ENCODE measurements at places on chromosomes 5 and 9.

GRCh38 chr5:10468256-10468655, 26.6 kb downstream of the ROPN1L start:
- no peak for DNase-seq

DNA sequence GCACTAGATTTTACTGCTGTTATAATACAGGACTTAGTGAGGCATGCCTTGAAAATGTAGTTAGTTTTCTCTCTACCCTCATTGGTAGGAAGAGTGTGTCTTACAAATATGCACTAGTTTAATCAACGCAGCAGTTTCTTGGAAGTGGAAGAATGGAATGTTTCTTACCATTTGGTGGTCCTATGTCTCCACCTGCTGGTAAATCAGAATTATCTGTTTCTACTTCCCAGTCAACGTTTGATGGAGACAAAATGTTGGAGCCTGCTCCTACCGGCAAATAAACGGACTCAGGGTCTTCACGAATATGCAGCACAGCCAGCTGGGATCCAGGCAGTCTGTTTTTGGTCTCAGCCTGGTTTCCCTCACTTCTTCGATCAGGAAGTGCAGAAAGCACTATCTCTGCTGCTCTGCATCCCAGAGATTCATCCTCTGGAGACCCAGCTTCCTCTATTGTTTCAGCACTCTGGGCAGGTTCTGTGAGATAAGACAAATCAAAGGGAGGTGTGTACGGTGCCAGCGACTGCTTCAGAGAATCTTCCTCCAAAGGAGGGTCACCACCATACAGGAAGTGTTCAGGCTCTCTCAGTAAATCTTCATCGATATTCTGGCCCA, 59.5 kb upstream of the PCA3 start:
- no peak for DNase-seq

- DNase-seq, result peak; percentile 47
Measured at GRCh38 chr5:1515921-1516571, 7.7 kb downstream of the LPCAT1 start.

DNA sequence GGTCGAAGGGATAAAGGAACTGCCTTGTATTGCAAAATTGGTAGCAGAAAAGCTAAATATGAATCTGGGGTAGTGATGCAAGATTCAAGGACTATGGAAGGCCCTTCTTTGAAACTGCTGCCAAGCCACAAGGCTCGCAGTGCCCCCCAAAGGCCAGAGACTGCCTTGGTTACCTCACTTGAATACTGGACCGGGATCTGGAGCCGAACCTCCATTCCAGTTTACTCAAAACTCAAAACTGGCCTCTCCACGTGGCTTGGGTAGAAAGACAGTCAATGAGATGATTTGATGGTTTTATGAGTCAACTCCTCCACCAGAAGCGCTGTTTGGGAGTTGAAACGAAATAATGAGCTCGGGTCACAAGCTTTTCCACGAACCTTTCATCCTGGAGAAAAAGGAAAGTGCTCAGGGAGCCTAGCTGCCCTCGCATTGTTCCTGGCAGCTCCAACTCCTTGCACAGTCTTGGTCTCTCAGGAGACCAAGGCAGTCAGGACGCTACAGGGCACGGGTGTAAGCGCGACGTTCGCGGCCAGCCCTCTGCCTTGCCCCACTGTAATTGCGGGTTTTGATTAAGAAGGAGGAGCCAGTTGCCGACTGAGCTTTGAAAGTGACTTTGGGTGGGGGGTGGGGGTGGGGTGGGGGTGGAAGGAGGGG, 2.8 kb downstream of the ST8SIA4 start:
- DNase-seq, result no peak

- DNase-seq, result no peak
Measured at GRCh38 chr5:87151547-87151946, 116.1 kb upstream of the RASA1 start.

- DNase-seq, result no peak
Measured at GRCh38 chr9:19028835-19029451, 4.1 kb downstream of the SAXO1 start.

- DNase-seq, result peak; percentile 89
Measured at GRCh38 chr9:98796364-98797101, at the start of gene ANKS6. Gene ANKS6 (minus strand): TSS chr9:98796555. CDS start chr9:98796491, 64 bp downstream.

- DNase-seq, result no peak
Measured at GRCh38 chr5:15707631-15708030, 207.7 kb downstream of the FBXL7 start.

DNA sequence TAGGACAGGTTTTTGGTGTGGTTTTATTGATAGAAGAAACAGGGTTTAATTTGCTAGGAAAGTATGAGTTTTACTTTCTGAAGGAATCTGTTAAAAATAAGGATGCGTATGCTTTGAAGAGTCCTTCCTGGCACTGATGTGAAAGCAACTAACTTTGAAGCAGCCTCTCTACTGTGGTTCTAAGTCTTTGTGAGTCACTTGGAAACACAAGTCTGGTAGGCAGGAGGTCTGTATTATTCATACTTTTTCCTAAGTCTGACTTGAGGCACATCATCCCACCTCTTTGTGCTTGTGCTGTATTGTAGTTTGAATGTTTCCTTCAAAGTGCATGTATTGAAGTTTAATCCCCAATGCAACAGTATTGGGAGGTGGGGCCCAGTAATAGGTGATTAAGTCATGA, 129.0 kb downstream of the TAF11L14 start:
- DNase-seq, result no peak

- DNase-seq, result no peak
Measured at GRCh38 chr5:42870882-42871418, 59.3 kb upstream of the SELENOP start.

GRCh38 chr5:163475411-163475810, 15.0 kb downstream of the HMMR start:
- DNase-seq, result no peak

DNA sequence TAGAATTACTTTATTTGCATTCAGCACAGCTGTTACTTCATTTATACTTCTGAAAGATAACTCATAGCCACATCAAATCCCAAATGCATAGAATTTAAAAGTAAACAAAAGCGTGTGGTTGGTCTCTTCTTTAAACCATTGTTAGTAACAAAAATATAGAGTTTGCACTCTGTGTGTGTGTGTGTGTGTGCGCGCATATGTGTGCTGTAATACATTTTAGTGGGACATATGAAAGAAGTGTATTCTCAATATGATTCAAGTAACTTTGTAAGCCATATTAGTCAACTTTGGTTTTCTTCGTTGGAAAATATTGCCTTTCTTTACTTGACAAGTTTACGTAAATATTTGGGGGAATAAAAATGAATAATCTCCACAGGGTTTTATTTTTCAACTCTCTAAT, 106.1 kb upstream of the PRRC1 start:
- DNase-seq, result no peak

GRCh38 chr5:138824516-138824915, 50.6 kb downstream of the LRRTM2 start:
- DNase-seq, result no peak

GRCh38 chr5:178240341-178240741, 7.7 kb upstream of the PHYKPL start:
- DNase-seq, result no peak

- peak; percentile 70 for DNase-seq
Measured at GRCh38 chr9:21395778-21396717, 10.8 kb upstream of the IFNA2 start.

- DNase-seq, result no peak
Measured at GRCh38 chr5:122915717-122916461, 70.5 kb downstream of the SNX24 start.

DNA sequence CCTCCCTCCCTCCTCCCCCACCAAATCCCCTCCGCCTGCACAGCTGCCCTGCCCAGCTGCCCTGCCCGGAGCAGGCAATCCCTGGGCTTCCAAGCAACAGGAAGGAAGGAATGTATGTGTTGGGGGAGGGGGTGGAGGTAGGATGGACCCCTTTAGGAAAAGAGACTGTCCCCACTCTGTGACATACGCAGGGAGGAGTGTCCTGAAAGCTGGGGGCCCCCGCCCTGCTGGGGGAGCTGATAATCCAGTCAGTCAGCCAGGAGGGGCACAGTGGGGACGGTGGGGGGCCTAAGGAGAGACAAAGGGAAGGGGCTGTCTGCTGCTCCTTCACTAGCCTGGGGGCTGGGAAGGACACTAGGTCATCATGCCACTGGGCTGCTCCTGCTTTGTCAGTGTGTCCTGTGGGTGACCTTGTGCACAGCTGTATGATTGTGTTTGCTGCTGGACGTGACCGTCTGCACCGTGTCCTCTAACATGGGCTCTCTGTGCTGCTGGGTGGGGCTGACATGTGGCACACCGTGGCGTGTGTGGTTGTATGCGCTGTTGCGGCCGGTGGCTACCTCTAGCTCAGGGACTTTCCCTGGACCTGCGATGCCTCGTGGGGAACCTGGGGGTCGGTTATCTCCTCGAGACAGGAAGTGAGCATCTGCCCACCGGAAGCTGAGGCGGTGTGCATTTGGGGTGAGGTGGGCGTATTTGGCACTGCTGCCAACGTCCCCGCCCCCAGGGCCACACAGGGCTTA, 3.0 kb downstream of the N4BP3 start:
- no peak for DNase-seq

GRCh38 chr5:107598958-107599357, 71.8 kb downstream of the EFNA5 start:
- DNase-seq, result no peak

DNA sequence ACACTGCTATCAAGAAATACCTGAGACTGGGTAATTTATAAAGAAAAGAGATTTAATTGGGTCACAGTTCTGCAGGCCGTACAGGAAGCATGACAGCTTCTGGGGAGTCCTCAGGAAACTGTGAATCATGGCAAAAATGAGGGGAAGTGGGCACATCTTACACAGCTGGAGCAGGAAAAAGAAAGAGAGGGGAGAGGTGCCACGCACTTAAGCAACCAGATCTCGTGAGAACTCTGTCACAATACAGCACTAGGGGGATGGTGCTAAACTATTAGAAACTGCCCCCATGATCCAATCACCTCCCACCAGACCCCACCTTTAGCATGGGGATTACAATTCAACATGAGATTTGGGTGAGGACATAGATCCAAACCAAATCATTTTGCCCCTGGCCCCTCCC, 105.5 kb upstream of the CPLX2 start:
- DNase-seq, result no peak

GRCh38 chr5:81908044-81908443, 63.8 kb upstream of the ATG10 start:
- no peak for DNase-seq

DNA sequence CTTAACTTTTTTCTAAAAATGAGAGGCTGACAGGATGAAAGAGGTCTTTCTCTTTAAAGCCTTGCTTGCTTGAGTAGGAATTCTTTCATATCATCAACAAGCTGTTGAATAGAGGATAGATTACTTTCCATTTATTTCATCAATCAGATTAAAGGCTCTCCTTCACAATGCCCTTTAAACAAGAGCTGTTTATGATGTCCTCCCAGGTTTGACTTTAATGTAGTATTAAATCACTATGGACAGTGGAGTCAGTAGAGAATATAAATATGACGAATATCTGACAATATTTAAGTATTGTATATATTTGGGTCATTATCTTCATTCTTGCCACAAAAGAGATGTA, 282.0 kb downstream of the ISL1 start:
- DNase-seq, result no peak

DNA sequence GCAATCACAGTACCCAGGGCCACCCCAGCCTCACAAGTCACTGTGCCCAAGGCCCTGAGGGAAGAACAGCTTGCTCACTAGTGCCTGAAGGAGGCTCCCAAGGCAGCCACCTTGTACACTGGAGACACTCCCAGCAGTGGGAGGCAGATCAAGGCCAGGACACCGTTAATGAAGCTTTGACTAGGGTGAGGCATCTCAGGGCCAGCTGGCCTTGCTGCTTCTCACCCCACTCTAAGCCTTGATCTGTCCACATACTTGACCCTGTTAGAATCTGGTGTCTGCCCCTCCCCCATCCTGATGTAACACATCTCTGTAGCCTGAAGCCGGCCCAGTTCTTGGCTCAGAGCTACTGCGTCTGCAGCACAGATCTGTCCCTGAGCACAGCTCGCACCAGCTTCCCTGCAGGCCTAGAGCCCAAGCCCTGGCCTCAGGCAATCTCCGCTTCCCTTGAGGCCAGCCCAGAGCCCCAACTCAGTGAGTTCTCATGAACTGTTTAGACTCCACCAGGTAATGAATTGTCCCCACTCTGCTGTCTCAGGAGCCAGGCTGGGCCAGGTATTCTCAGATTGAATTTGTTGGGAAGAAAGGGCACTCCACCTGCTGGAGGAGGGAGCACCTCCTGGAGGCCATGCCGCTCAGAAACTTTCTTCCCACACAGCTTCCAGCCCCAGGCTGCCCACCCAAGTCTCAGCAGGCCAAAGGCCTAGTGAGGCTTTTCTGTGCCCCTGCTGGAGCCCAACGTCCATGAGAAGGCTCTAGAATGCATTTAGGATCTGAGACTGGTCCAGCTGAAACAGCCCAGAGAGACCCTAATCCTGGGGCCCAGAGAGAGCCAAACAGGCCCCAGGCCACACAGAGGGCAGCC, 13.4 kb upstream of the JADE2 start:
- DNase-seq, result no peak

DNA sequence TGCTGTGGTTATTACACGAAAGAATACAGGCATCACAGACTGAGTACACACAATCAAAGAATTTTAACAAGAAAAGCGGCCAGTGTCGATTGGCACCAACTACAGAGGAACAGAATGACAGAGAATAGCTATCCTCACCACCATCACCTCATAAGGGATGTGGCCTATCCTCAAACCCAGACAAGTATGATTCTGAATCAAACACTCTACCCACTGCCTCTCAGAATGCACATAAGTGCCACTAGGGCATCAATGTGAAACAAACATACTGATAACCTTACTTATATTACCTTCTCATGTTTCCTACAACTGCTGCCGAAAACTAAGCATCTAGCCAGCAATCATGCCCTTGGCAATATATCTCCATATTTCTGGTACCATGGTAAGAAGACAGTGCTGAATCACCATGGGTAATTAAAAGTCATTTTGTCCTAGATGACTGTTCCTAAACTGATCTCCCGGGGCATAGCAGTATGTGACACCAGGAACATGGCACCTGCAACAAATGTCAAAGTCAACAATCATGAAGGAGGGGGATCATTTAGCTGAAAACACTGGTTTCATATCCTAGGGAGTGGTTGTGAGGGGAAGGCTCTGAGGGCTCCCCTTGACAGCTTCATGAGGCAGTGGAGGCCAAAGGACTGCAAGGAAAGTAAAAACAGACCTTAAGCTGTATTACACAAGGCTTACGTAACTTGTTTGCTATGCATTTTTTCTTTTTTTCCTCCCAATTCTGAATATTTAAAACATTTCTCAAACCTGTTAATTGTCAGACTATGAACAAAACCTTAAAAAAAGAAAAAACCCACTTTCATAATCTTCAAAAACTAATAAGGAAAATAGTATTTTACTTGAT, 88.3 kb downstream of the LHFPL2 start:
- DNase-seq, result no peak

- no peak for DNase-seq
Measured at GRCh38 chr5:127420758-127421157, 96.7 kb upstream of the PRRC1 start.

DNA sequence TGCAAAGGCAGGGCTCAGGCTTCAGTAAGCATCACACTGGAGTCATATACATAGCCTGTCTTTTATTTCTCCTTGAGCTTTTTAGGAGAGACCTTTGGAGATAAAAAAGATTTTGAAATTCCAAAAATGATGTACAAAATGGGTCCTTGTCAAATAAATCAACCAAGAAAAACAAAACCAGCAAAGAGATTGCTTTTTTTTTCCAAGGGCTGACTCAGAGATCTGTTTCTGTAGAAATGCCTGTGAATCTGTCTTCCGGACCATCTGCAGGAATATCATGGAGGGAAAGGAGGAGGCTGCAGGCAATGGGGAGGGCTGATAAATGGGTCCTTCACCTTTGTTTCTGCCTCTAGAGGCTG, 77.4 kb downstream of the SLIT3 start:
- no peak for DNase-seq
